ENCODE measurements at places on chromosomes 7 and 10.

DNA sequence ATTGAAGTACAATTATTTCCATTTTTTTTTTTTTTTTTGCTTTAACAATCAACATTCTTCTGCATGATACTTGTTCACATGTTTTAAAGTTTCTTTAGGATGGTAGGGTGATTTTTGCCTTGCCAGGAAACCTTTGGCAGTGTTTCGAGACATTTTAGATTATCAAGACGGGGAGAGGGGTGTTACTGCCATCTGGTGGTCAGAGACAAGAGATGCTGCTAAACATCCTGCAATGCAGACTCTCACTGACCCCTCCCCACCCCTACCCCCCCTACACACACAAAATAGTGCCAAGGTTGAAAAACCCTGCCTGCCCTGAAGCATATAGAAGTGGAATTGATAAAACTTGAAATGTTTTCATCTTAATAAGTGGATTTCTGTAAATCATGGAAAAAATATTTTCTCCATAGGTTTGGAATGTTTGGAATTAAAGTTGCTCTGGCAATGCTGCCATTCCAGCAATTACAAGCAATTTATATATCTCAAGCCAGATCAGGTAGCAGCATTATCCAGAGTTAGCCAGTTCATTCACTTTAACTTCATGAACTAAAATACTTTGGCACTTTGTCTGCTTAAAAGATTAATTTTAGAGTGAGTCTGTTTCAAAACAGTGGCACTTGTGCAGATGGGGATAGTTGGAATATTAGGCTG lies 62.1 kb downstream of the SDHAF3 start:
- peak; percentile 21 for DNase-seq

- DNase-seq = no peak
Observed at GRCh38 chr10:27513451-27514191, 9.5 kb downstream of the RAB18 start.

- no peak for DNase-seq
Observed at GRCh38 chr7:139738101-139738489, 39.7 kb downstream of the HIPK2 start.

- no peak for DNase-seq
Observed at GRCh38 chr10:102341038-102341688, 54.3 kb upstream of the NFKB2 start.

GRCh38 chr7:120833546-120833945 lies 24.4 kb downstream of the TSPAN12 start:
- no peak for DNase-seq

DNA sequence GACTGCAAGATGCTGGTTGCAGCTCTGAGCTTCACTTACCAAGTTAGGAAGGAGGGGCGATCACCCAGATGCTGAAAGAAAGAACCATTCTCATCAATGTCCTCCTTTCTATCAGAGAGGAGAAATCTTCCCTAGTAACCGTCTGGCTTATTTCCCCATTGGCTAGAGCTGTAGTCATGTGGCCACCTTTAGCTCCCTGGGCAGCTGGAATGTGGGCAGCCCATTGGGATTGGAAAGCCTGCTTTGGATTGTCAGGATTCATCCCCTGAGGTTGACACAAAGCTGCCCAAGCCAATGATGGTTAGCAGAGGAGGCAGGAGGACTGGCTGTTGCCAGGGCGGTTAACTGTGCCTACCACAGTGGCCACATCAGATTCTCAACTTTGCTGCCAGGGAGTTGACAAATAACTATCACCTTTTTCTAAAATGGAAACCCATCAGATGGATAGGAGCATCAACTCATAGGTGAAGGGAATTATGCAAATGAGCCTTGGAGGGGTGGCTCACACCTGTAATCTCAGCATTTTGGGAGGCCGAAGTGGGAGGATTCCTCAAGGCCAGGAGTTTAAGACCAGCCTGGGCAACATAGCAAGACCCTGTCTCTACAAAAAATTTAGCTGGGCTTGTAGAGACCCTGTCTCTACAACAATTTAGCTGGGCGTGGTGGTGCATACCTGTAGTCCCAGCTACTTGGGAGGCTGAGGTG lies 206.4 kb upstream of the GALNT17 start:
- no peak for DNase-seq

DNA sequence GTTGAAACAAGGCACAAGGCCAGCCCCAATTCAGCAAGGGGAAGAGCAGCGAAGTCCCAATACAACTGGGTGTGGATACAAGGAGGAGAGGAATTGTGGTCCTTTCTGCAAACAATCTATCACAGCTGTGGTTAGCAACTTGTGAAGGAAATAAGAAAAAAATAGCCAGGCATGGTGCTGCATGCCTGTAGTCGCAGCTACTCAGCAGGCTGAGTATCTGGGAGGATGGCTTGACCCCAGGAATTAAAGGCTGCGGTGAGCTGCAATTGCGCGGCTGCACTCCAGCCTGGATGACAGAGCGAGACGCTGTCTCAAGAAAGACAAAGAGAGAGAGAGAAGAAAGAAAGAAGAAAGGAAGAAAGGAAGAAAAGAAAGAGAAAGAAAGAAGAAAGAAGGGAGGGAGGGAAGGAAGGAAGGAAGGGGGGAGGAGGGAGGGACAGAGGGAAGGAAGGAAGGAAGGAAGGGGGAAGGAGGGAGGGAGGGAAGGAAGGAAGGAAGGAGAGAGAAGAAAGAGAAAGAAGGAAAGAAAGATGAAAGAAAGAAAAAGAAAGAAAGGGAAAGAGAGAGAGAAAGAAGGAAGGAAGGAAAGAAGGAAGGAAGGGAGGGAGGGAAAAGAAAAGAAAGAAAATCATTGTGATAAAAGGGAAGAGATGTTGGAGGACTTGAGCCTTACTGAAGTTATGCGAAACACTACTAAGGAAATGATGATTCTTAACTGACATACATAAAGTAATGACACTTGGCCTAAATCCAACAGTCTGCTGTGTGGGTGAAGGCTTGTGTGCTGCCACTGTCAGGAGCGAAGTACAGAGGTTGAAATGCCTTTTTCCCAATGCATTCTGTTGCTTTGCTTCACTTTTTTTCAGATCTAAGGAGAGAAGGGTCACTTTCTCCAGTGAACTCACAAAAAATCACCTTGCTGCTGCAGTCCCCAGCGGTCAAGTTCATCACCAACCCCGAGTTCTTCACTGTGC lies 117.0 kb upstream of the STK17A start:
- no peak for DNase-seq

DNA sequence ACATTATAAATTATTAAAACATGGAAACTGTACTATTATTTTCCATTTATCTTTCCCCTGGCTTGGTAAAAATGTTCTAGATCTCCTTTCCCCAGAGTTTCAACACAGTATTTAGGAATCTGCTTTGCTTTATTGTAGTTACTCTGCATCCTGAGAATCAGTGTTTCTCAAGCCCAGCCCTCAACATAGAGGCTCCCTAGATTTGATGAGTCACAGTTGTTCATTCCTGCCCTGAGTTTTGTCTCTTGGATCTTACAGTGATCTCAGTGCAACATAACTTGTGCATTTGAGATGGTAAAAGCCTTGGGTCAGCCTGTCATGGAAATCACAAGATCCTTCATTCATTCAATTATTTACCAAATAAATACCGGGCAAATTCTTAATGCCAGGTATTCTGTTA lies 63.0 kb downstream of the VAX1 start:
- DNase-seq = no peak

DNA sequence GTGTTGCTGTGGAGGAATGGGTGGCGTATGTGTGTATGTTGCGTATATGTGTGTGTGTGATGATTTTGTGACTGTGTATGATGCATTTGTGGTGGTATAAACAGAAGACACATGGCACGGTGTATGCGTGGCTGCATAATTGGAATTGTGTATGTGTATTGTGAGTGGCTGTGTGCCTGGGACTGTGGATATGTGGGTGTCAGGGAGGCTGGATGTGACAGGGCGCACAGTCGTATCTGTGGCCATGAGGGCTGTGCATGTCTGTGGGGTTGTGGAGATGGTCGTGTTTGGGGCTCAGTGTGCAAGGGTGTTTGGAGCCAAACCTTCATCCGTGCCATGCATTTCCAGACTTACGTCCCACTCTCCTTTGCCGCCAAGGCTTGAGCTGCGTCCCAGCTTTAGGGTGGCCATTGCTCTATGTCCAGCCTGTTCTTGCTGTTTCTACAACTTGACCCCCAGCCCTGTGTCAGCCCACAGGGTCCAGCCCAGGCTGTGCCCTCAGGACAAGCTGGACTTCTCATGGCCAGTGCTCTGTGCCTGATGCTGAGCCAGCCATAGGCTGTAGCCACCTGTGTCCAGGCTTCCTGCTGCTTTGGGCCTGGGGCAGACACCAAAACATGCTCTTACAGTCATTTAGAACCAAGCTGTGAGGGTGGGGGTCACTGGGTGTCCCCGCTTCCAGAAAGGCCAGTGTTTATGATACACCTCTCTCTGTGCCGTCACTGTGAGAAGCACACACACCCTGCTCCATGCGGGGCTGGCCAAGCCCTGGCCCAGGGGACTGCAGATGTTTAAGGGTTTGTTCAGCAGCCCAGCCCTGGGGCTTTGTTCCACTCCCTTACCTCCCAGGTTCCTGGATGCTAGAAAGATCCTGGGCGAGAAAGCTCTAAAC lies 127.6 kb downstream of the NEURL1 start:
- DNase-seq = no peak

- DNase-seq = no peak
Observed at GRCh38 chr7:167090-167855, 25.1 kb upstream of the FAM20C start.

- DNase-seq = no peak
Observed at GRCh38 chr7:50664461-50664922, 99.3 kb upstream of the DDC start.

GRCh38 chr10:45135443-45136198 lies 134.9 kb downstream of the ZNF22 start:
- no peak for DNase-seq
